ENCODE measurements at places on chromosomes 5 and 9.

- DNase-seq: peak; percentile 68
Observed at GRCh38 chr5:135718651-135719050, 115.8 kb upstream of the SLC25A48 start.

DNA sequence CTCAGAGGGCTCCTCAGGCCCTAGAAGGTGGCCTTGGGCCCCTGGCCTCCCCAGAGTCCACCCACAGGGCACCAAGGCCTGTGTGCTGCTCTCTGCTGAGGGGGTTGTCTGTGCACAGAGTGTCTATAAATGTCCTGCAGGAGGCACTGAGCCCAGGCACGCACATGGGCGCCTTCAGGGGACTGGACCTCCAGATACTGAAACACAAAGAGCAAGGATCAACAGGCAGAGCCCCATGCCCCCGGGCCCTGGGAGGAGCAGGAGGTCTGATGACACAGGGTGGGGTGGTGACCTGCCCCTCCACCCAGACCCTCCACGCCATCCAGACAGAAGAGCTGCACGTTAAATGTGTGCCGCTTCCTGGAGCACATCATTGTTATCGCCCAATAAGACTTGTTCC lies 64.6 kb upstream of the SIMC1 start:
- no peak for DNase-seq

GRCh38 chr5:180343831-180344695 lies 9.1 kb downstream of the GFPT2 start:
- DNase-seq: no peak

DNA sequence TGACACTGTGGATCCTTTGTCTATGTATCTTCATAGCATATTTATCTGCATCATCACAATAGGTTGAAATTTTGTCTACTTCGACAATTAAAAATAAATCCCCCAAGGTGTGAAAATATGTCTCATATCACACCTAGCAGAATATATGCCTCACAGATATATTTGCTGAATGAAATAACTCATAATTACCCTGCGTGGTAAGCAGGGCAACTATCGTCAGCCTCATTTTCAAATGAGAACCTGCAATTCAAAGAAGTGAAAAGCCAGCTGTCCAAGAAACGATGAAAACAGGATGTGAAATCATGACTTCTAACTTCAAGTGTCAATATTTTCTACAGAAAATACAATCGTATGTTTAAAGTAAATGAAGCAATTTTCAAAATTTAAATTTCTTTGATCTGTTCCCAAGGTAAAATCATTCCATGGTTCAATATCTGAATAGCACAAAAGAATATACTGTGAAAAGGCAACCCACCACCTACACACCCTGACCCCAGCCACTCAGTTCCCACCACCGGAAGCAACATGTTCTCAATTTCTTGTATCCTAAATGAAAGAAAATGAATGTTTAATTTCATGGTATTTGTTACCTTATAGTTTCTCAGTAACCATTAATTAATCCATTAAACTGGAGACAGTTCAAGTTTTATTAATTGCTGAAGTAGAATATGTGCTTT lies 57.1 kb downstream of the TBCA start:
- no peak for DNase-seq

DNA sequence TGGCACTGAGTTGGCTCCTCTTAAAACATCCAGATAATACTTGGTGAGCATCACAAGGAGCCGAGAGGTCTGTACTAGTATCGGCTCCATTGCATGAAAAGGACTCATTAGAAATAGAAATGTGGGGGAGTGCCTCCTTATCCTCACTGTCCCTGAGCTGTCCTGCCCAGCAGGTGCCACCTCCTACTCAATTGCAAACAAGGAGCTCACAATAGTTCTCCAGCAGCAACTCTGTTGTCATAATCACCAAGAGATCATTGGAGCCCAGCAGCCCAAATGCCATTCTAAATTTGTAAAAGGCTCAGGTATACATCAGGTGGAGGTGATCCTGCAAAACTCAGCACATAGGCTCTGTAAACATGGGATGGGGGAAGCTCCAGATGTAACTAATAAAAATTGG lies 99.1 kb downstream of the PLK2 start:
- DNase-seq: no peak

- DNase-seq: no peak
Observed at GRCh38 chr9:16178294-16178693, 625.5 kb downstream of the CCDC171 start.

DNA sequence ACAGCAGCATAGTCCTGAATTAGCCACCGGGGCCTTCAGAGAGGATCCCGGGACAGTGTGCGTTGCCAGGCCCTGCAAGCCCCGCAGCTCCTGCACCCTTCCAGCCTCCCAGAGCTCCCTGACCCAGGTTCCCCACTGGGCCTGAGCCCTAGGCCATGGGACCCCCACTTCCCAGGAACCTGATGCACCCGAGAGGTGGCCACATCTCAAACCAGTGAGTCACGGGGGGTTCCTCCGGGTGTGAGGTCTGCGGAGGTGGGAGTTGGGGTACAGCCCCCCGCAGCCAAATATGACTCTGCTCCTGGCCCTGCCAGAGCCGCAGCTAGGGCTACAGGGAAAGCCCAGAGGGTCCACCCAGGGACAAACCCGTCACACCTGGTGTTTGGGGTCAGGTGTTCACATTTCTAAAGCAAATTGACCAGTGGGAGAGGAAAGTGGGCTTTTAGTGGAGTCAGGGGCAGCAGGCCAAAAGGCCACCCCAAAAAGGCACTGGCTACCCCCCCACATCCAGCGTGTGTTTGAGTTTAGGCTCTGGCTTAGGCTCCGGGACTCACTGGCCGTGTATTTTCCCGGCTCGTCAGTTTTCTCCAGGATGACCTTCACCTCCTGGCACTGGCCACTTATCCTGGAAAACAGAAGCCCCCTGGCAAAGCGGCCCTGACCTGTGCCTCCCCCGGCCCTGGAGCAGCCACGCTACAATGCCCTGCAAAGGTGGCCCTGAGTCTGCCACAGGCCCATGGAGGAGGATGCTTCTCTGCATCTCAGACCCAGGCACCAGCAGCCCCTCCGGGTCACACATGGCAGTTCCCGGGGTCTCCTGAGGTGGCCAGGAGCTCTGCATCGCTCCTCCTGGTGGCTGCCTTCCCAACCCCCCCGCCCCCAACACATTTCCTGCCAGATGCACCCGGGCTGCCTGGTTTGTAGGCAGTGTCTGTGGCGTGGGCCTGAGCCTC lies 17.4 kb upstream of the OBP2B start:
- DNase-seq: no peak

- DNase-seq: no peak
Observed at GRCh38 chr9:137457406-137458193, 1.5 kb downstream of the NSMF start.

- DNase-seq: no peak
Observed at GRCh38 chr5:116242343-116242742, 157.5 kb downstream of the COMMD10 start.

- no peak for DNase-seq
Observed at GRCh38 chr9:135973277-135974219, 12.4 kb upstream of the UBAC1 start.

GRCh38 chr5:69467442-69468225 lies 25.0 kb upstream of the OCLN start:
- DNase-seq: no peak

DNA sequence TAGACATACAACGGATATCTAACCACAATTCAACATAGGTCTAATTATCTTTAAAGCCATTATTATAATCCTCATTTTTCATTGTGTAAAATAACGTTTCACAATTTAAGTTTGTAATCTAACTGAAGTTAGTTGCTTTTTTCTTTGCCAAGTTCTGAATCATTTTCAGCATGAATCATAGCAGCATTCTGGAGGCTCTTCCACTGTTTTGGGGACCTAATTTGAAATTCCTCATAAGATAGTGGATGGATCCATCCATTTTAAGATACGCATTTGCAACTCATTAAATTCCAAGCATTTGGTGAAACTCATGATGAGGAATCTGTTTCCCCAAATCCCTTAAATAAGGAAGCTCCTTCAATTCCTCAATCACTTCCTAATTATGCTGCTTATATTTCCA lies 447.1 kb upstream of the CDH10 start:
- DNase-seq: no peak

GRCh38 chr9:14321517-14322130 lies 7.7 kb upstream of the NFIB start:
- DNase-seq: peak; percentile 23

GRCh38 chr9:82164159-82164558 lies 175.6 kb downstream of the SPATA31D1 start:
- no peak for DNase-seq

DNA sequence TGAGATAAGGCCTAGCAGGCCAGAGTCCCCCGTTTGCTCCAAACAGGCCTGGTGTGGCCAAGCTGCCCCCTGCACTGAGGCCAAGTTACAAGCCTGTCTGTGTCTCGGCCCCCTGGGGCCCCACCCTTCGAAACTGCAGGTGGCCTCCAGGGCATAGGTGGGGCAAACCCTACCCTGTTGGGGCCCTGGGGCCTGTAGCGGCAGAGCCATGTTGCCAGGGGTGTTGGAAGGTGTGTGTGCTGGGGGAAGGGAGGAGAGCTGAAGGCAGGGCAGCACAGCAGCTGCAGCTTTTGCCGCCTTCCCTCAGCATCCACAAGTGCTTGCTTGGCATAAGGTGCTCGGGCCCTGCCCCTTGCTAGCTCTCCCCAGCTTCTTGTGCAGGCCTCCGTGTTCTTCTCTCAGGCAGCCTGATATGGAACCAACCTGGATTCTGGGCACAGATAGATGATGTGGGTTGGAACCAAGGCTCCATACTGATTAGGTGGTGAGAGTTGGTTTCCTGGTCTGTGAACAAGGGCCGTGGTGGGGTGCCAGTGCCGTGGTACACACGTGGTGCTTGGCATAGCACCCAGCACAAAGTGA lies 12.7 kb downstream of the IRF1 start:
- no peak for DNase-seq

- no peak for DNase-seq
Observed at GRCh38 chr9:10548348-10548747, 64.5 kb downstream of the PTPRD start.

GRCh38 chr5:86866036-86866435 lies 248.3 kb downstream of the COX7C start:
- DNase-seq: no peak

- DNase-seq: no peak
Observed at GRCh38 chr9:100759215-100759614, 181.3 kb downstream of the CAVIN4 start.

DNA sequence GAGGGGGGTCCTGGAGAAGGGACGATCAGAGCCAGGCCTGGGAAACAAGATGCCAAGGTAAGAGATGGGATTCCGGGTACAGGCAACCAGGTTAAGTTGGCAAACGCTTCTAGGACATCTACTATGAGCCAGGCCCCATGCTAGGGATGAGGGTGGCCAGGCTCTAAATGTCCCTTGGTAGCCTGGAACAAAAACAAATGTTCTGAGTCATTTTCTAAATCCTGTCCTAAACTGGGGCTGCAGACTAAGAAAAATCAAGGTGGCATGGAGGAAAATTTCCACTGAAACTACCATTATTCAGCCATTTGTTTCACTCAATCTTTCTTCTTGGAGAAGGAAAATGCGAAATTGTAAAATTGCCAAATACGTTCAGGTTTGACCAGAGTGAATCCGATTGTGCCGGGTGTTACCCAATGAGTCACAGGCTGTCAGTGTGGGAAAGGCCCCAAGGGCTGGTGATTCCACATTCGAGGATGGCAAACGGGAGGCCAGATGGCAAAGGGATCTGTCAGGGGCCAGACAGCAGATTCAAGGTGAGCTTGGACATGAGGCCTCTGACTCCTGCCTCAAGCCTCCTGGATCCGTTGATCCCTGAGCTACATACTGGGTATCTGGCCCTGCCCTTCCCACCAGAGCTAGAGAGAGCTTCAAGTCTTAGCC lies 57.6 kb downstream of the PAX5 start:
- no peak for DNase-seq

GRCh38 chr9:114233491-114234185 lies 78.3 kb downstream of the COL27A1 start:
- no peak for DNase-seq

- no peak for DNase-seq
Observed at GRCh38 chr5:136605638-136606037, 240.3 kb upstream of the TRPC7 start.

DNA sequence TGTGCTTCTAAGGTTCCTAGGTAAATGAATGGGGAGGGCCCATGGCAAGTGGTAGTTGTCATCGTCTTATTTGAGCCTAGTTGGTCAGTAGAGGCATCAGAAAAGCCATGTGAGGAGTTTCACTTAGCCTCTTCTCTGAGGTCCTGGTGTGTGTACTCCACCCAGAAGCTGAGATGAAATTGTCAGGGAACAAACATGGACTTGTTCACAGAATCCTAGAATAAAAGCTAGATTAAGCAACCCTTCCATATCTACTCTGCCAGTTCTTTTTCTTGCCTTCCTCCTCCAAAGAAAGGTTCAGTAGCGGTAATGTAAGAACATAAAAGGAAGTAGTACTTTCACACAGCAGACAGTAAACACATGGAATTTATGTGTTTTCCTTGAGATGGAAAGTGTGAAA lies 70.4 kb downstream of the ARHGAP26 start:
- no peak for DNase-seq

DNA sequence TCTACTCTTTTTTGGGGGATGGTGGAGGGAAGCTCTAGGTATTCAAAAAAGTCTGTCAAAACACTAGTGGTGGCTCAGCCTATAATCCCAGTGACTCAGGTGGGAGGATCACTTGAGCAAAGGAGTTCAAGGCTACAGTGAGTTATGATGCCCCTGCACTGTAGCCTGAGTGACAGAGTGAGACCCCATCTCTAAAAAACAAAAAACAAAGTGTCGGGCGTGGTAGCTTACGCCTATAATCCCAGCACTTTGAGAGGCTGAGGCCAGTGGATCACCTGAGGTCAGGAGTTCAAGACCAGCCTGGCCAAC lies 15.8 kb upstream of the SLC35D2 start:
- no peak for DNase-seq

- DNase-seq: no peak
Observed at GRCh38 chr9:133976887-133977286, 15.2 kb downstream of the VAV2 start.

GRCh38 chr5:135997673-135998335 lies 31.0 kb upstream of the TGFBI start:
- DNase-seq: no peak

DNA sequence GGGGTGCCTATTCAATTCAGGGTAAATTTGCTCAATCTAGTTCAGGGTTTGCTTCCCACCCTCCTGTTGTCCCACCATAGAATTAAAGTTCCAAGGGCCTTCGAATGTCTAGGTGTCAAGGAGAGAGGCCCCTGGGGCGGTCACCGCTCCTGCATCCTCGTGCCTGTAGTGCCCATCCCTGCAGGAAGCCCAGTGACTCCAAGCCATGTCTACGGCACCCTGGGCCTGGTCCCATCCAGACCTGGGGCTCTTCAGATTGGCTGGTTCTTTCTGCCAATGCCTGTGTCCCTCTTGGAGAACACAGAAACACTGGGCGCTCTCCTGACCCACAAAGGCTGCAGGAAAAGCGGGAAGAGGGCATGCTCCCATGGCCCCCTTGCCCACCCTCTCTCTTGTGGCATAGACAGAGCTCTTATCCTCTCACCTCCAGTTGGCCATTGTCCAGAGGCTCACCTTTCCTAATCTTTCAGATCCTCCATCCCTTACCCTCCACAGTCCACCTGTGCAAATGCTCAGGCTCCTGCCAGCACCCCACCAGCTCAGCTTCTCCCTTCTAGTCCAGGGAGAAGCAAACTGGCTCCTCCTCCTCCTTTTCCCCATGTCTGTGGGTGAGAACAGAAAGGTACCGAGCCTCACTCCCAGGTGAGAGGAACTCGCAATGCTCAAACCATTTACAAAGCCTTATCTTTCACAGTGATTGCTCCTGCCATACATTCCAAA lies 253.0 kb upstream of the IRX2 start:
- DNase-seq: no peak

Data from common myeloid progenitor, CD34-positive (primary cell).